Astrocyte (in vitro differentiated cells and primary cell): ENCODE measurements at places on chromosomes 1 and 21.

DNA sequence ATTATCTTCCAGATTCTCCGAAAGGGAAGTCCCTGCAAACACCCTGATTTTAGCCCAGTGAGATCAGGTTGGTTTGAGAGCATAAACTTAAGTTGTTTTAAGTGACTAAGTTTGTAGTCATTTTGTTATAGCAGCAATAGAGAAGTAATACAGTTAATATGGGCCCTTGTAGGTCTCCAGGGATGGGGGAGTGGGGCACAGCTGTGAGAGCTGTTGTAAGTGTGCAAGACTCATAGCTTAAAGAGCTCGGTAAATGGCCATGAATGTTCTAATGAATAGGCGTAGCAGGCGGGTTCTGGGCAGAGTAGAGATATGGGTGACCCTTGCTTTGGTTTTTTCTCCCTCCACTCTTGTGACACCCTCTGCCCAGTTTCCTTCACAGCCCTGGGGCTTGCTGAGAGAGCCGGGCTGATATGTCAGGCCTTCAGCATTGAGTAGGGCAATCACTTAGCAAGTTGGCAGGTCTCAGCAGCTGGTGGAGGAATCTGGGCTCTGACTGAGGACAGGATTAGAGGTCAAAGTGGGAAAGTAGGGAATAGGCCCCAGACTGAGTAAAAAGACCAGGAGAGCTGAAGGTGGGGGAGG, 16.0 kb upstream of the ID3 start:
- no peak for DNase-seq

DNA sequence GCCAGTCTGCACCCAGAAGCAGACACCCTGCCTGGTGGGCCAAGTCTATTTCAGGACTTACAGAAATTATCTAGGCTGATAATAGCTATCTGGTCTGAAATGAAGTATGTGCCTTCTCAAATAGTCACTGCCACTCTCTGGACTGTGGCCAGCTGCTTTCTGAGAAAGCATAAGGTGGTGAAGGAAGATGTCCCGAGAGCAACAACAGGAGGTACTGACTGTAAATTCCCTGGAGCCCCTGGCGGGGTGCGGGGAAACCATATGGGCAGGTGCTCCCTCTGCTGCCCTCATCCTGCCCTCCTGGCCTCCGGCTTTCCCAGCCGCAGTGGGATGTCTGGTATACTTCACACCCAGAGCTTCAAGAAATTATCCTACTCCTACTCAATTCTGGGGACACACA, 86.8 kb downstream of the TGFBR3 start:
- no peak for DNase-seq

DNA sequence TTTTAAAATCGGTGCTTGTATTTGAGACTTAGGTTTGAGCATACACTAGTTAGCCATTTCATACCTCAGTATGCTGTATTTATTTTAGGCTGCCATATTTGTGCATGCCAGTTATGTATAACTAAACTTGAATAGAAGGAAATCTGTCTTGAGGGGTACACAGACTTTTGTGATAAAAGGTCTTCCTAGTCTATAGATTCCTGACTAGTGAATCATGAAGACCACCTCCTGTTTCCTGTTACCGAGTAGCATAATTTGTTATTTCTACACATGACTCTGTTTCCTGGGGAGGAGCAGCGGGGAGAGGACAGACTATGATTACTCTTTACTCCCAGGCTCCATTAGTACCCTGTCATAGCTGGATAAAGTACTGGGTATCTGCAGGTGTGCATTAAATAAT, 316.8 kb upstream of the SNX7 start:
- no peak for DNase-seq

DNA sequence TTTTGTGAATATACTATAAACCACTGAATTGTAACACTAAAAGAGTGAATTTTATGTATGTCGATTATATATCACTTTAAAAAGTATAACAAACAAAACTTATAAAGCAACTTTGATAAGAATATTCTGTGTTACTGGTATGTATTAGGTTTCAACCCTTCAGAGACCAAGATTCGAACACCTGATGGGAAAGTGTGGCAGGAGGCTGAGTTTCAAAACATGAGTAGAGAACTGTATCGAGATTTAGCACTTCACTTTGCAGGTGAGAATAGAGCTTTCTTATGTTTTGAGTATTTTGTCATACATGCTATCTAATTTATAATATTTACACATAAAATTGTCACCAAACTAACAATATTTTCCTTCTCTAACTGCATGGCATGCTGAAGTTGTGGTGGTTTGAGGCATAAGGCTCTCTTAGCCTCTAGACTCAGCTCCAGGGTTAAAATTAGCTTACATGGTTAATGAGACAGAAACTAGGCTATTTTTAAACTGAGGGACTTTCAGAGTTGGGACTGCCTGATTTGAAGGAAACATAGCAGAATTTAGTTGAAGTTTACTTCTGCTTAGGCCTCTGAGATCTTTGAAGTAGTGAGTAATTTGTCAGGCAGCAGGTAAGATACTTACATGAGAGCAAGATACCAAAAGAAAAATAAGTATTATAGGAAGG, 48.6 kb downstream of the CEP350 start:
- DNase-seq, result no peak
